Activated CD4-positive, alpha-beta T cell treated with anti-CD3 and anti-CD28 coated beads for 24 hours (primary cell): ENCODE measurements at places on chromosomes 6 and 20.

GRCh38 chr20:59055302-59055701 is 12.7 kb upstream of the PRELID3B start:
- DNase-seq, result no peak

GRCh38 chr20:61991476-61991875 is 74.2 kb downstream of the TAF4 start:
- no peak for DNase-seq

DNA sequence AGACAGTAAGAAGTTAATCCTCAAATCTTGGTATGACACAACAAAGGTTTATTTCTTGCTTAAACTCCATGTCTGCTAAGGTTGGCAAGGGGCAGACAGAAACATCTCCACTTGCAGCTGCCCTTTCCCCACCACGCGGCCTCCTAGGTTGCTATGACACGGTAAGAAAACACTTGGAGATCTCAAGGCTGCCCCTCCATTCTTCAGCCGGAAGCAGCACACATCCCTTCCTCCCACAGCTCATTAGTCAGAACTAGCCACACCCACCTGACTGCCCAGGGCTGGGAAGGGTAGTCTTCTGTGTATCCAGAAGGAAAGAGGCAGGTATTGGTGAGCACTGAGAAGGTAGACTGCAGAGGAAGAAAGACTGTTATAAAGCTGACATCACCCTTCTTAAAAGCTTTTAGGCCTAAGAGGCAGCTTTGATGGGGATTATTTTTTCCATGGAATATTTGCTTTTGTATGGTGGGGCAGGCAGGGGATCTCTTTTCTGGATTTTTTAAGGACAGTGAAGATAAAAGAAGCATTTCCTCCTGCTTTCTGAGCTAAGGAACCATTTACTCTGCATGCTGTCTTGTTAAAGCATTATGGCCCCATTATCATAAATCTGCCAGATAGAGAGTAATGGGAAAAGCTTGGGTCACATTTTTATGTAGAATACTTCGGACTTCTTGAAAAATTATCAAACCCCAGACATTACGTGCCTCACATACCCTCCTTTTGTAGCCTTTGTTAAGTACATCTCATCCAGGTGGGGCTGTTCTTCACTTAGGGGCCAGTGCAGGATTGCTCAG is 41.6 kb downstream of the MRAP2 start:
- no peak for DNase-seq

GRCh38 chr6:121748850-121749249 is 313.4 kb downstream of the GJA1 start:
- no peak for DNase-seq

DNA sequence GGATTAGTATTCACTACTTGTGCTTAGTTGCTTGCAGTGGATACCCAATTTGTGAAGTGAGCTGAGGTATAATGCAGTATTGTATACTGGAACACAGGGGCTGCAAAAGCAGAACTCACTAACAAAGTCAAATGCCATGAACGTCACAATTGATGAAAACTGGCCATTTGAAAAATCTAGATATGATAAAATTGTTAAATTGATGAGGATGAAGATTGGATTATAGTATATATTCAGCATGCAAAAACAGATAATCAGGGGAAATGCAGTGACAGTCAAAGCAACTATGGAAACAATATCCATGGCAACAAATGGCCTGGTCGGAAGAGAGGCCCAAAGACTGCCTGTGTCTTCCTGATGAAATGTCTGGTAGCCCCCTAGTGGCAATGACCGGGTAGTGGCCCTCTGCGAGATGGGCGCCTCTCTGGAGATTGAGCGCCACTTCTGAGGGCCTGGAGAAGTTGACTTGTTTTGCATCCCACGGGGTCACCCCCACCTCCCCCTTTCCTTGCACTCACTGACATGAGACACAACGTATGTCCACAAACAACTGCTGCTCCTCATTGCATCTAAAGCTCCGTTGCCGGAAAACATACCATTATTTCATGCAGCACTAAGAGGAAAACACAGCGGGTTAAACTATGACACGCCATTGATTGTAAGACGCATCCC is 43.6 kb downstream of the C6orf15 start:
- DNase-seq, result peak; percentile 57

DNA sequence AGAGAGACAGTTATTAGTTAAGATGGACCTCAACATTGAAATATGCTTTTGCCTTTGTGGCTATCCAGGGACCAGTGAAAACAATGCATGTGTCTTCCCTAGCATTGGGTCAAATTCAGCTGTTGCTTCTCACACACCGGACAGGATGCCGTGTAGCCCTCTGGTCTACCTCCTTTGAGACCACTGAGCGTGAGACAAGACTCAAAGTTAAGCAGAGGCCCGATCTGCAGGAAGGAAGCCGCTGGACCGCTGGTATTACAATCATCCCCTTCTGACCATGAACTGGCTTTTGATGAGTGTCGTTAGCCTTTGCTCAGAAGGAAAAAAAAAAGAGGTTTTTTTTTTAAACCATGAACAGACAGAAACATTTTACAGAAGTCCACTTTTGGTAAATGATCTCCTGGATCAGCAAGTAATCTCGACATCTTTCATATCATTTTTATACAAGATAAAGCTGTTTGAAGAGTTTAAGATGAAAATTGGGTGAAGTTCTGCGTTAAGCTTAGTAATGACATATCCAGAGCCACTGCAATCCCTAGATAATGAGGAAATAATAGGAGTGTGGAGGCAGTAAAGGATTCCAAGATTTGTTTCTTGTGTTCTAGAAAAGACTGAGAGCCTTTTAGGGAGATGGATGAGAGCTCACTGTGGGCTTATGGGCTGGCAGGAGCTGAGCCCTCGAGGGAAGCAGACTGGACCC is 622.8 kb downstream of the QKI start:
- DNase-seq, result no peak

GRCh38 chr6:75620381-75621304 is 19.0 kb downstream of the SENP6 start:
- DNase-seq, result no peak

GRCh38 chr20:36462440-36463211 is 78.7 kb upstream of the MYL9 start:
- DNase-seq, result no peak

DNA sequence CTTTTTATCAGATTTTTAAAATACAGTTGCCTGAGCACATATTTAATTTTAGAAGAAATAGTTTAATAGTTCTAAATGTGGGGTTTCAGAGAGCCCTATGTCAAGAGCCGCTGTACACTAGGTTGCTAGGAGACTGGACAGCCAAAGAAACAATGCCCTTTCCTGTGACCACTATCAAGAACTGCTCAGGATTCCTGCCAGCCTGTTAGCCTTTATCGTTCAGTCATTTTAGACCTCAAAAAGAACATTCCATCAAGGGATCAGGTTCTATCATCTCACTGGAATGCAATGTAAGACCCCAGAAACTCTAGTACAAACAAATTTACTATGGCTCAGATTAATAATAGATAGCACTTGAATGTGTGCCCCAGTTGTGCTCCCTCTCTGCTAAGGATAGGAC is 181.2 kb upstream of the CCN2 start:
- no peak for DNase-seq

DNA sequence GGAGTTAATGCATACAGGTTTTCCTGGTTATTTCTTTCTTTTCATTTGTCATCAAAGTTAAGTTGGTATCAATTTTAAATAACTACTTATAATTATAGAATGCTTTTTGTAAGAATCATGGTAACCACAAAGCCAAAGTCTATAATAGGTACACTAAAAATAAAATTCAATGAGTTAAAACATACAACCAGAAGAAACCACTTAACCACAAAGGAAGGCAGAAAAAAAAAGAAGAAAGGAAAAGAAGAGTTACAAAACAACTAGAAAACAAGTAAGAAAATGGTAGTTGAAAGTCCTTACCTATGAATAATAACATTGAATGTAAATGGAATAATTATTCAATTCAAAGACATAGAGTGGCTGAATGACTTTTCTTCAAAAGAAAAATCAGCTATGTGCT is 45.6 kb downstream of the THBS2 start:
- DNase-seq, result no peak

GRCh38 chr20:29690274-29690673 is 1567.2 kb upstream of the DEFB115 start:
- no peak for DNase-seq

DNA sequence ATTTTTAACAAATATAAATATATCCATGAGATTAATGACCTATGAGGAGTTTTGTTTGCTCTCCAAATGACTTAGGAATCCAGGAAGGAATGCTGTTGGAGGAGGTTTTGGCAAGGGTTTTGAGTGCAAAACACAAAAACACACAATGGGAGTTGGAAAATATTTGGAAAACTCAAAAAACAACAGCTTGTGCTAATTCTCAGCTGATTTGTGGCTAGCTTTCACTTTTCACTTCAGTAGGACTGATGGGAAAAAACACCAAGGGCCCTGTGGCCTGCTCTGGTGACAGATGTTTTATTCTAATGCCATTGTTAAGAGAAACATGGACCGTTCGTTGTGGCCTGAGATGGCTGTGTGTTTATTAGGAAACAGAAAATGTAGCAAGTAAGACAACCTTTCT is 113.9 kb downstream of the ALDH8A1 start:
- DNase-seq, result no peak

DNA sequence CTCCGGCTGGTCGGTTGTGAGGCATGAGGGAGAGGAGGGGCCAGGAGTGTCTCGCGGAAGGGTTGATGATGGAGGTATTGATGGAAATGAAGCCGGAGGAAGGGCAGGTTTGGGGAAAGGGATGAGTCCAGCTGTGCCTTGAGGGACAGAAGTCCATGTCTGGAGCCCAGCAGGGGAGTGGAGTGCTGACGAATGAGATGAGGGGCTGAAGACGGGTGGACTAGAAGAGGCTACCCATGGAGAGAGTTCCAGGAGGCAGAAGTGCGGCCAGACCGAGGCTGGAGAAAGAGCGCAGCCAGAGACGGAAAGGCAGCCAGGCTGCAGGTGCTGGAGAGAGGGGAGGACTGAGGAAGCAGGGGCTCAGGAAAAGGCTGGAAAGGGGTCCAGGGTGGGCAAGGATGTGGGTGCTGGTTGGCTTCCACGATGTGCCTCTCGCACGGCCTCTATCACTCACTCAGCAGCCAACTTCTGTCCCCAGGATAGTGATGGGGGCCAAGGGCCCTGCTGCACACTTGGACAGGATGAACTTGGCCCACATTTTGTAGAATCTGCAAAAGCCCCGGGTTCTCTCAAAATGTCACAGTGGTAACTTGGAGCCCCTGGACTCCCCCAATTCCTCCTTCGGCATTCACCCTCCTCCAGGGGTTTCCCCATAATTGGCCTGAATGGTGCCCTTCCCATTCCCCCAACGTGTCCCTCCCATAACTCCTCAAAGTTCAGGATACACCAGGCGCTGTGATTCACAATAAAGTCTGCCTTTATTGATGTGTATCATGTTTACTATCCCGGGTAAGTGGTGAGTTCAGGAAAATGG is 627 bp upstream of the EIF6 start:
- no peak for DNase-seq

GRCh38 chr6:157613011-157613522 is 210.0 kb upstream of the SNX9 start:
- no peak for DNase-seq

- no peak for DNase-seq
These were observed 31.9 kb upstream of the CDH4 start for GRCh38 chr20:61220131-61220530.

- DNase-seq, result no peak
These were observed 109.1 kb downstream of the TFAP2B start for GRCh38 chr6:50927800-50928199.

DNA sequence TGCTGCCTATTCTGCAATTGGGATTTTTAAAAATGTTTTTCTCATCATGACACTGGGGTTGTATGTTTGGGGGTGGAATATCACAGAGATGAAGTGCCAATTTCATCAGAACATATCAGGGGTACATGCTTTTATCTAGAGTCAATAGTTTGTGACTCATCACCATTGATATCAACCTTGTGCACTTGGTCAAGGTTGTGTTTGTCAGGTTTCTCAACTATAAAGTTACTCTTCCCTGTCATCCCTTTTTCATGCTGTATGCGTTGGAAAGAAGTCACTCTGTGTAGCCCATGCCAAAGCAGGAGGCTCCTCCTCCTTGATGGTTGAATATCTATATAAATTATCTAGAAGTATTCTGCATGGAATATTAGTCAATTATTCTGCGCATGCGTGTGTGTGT is 145.4 kb upstream of the TSHZ2 start:
- no peak for DNase-seq

- DNase-seq, result peak; percentile 30
These were observed 3.3 kb upstream of the MOG start for GRCh38 chr6:29653452-29654038.

DNA sequence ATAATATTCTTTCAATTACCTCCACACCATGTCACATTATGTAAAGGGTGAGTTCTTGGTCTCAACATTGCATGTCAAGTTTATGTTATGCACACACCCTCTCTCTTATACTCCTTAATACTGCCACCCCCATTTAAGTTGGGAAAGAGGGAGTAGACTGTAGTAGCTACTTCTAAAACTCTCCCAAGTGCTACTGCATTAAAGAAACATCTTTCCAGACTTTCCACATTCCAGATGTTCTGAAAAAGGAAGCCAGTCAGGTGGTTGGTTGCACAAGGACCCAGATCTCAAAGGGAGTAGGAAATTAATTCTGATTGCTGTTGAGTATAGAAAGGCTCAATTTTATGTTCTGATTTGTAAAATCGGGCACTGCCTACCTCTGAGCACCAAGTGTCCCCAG is 419.5 kb downstream of the CD83 start:
- DNase-seq, result no peak

DNA sequence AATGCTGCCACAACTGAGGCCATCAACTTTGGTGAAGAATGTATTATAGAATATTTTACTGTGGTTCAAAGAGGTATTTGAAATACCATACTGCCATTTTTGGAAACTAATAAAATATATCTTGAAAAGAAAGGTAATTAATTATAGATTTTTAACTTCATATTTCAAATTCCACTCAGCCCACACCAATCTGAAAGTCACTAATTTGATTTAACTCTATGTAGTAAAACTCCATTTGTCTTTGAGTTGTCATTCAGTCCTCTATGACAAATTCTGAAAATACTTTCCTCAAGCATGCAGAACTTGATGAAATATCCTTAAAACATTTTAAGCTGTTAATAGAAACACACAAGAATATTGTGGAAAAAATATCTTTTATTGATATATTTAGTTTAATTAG is 1196.7 kb upstream of the CITED2 start:
- DNase-seq, result no peak

DNA sequence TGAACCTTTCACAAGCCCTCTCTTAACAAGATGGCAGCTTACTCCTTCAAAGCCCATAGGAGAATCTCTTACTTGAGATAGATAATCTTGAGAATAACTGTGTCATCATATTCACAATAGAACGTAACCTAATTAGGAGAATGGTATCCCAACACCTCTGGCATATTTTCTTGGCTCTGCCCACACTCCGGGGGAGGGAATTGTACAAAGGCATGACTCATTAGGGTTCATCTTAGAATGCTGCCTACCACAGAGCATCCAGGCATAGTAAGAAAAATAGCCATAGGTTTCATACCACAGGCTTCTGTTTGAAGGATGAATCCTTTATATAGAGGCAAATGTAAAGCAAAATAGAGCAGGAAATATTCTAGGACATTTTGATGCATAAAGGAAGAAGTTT is 1100.6 kb upstream of the CITED2 start:
- no peak for DNase-seq

- no peak for DNase-seq
These were observed 103.4 kb upstream of the BTBD3 start for GRCh38 chr20:11814267-11814666.

GRCh38 chr6:8420031-8420588 is 15.2 kb downstream of the SLC35B3 start:
- DNase-seq, result no peak
